A549 treated with AZD2906 at 1 μM for 4 hours (cell line): ENCODE measurements at places on chromosomes 3 and 15. TPM values are rescaled to one million over a fixed set of nuclear protein-coding genes. Genes with fewer than 3 reads are reported as not detected.

LMAN1L gene
- total RNA-seq, result 0.02 to 0.06 TPM in 2 of 5 replicates, not detected in the others

TRAT1 gene
- total RNA-seq, result not detected in 5 replicates

PRR23C gene
- total RNA-seq, result not detected in 5 replicates

DYNLT2B gene
- 24.0 to 25.1 TPM (median 24.7 TPM) in 5 replicates for total RNA-seq

CPN2 gene
- total RNA-seq, result not detected in 5 replicates

ARHGEF26 gene
- 10.0 to 11.9 TPM (median 10.7 TPM) in 5 replicates for total RNA-seq

SAMMSON gene
- total RNA-seq, result 0.05 TPM in 1 of 5 replicates, not detected in the others

MUSTN1 gene
- total RNA-seq, result 0.21 TPM in 1 of 5 replicates, not detected in the others

DGKG gene
- 6.5 to 12.3 TPM (median 7.0 TPM) in 5 replicates for total RNA-seq

ABHD17C gene
- 24.2 to 26.1 TPM (median 25.7 TPM) in 5 replicates for total RNA-seq

TMCO5A gene
- not detected in 5 replicates for total RNA-seq

NTRK3 gene
- 18.4 to 24.5 TPM (median 20.3 TPM) in 5 replicates for total RNA-seq

SNUPN gene
- total RNA-seq, result 27.5 to 32.9 TPM (median 30.4 TPM) in 5 replicates

NANOGP8 gene
- not detected in 5 replicates for total RNA-seq

THSD4 gene
- 22.9 to 26.2 TPM (median 24.7 TPM) in 5 replicates for total RNA-seq

SLC12A1 gene
- total RNA-seq, result not detected in 5 replicates

SH3GL3 gene
- total RNA-seq, result 0.25 to 0.62 TPM (median 0.51 TPM) in 5 replicates

NRROS gene
- total RNA-seq, result 0.05 TPM in 1 of 5 replicates, not detected in the others

GALNT15 gene
- total RNA-seq, result 0.05 to 0.15 TPM (median 0.09 TPM) in 5 replicates

LYZL4 gene
- not detected in 5 replicates for total RNA-seq

SCAP gene
- total RNA-seq, result 22.0 to 30.1 TPM (median 27.4 TPM) in 5 replicates

CACNA2D2 gene
- total RNA-seq, result 0.45 to 0.71 TPM (median 0.53 TPM) in 5 replicates

RTP1 gene
- total RNA-seq, result not detected in 5 replicates

SLC22A13 gene
- 0.06 to 0.14 TPM (median 0.09 TPM) in 4 of 5 replicates, not detected in the other for total RNA-seq

GRIP2 gene
- total RNA-seq, result 0.53 to 1.4 TPM (median 1.3 TPM) in 5 replicates

FBXO40 gene
- total RNA-seq, result not detected in 5 replicates
